ENCODE measurements at places on chromosomes 12 and 14.

DNA sequence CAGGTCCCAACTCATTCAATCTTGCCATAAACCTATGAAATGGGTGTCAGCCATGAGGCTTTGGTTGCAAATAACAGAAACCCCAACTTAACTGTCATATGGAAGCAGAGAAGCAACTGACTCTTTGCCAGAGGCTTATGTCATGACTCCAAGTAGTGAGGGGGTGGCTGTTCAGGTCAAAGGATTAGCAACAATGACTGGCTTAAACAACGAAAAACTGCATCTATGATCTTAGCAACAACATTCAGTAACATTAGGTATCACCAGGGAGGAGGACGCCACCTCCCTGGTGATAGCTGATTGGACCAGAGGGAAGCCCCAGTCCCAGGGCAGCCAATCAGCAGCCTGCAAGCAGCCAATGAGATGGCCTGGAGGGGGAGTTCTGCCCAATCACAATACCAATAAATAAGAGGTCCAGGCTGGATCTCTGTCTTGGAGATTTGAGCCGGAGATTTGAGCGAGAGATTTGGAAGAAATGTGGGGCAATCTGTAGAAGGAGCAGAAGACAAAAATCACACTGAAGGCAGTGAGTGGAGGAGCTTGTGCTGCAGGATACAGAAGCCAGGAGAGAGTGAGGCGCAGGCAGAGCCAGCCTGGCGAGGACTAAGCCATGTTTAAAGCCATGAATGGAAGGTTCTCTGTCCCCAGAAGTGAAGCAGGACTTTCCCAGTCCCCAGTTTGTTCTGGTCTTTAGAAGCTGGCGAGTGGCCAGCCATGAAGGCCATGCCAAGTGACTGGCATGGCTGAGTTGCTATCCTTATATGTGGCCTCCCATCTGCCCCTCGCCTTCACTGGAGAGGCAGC lies 93.3 kb downstream of the CALM1 start:
- DNase-seq, result no peak

GRCh38 chr12:87827638-87828264 lies 201.4 kb downstream of the C12orf50 start:
- no peak for DNase-seq

GRCh38 chr12:47120736-47121135 lies 41.0 kb upstream of the AMIGO2 start:
- DNase-seq, result no peak

DNA sequence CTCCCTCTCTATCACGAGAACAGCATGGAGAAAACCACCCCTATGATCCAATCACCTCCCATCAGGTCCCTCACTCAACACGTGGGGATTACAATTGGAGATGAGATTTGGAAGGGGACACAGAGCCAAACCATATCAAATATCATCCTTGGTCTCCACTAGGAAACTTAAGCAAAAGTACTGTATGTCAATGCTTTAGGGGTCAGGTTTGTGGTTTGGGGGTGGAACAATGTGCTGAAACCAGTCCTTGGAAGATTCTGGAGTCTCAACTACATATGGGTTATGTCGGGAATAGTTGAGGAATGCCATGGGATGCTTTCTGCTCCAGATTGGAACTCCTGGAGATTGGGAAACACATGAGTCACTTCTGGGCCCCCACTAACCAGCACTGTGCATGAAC lies 48.3 kb upstream of the CCDC63 start:
- DNase-seq, result no peak

- no peak for DNase-seq
These were observed 6.3 kb downstream of the CAND1 start for GRCh38 chr12:67275380-67275913.

GRCh38 chr12:79019672-79020071 lies 155.1 kb downstream of the SYT1 start:
- no peak for DNase-seq

DNA sequence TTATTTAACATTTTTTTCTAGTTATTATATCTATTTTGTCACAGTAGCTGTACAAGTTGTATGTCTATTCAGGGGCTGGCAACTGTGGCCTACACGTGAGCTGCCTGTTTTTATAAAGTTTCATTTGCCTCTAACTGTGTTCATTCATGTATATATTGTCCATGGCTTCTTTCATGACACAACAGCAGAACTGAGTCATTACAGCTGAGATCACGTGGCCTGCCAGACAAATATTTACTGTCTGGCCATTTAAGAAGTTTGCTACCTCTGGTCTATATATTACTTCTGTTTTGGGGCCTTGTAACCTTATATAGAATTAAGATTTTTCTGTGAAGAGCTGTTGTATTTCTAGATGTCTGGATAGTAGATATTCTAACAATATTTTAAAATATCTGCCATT lies 37.9 kb downstream of the KIAA0586 start:
- DNase-seq, result no peak

DNA sequence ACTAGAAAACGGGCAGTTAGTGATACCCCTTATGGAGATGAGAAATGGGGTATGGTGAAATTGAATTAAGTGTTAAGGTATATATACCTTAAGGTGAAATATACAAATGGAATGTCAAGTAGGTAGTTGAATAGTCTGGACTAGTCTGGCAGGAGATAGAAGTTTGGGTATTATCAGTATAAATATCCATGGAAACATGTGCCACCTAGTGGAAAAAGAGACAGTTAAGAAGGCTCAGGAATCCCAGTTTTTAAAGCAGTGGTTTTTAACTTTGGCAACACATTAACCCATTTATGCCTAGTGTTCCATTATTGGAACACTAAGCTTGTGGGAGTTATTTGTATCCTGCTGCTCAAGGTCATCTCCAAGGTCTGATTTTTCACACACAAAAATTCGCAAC lies 38.6 kb upstream of the TPH2 start:
- DNase-seq, result no peak

DNA sequence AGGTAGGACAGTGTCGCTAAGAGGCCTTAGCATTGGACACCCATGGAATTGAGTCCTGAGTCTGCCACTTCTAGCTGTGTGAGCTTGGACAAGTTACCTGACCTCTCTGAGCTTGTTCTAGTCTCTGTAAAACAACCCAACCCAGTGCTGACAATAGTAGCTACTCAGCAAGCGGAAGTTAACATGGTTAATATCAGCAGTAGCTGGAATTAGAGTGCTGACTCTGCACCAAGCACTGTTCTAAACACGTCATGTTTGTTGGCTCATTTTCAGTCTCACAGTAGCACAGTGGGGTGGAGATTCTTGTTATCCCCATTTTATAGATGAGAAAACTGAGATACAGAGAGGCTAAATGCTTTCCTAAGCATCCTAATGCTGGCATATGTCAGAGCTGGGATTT lies 47.5 kb upstream of the RIN3 start:
- no peak for DNase-seq

- no peak for DNase-seq
These were observed 149.4 kb downstream of the SNAPC1 start for GRCh38 chr14:61911574-61911973.

Measured in Panc1 (cell line).